ENCODE measurements at places on chromosomes 5 and 9.

- no peak for DNase-seq
Measured at GRCh38 chr9:115653171-115653606, 500.4 kb upstream of the PAPPA start.

- no peak for DNase-seq
Measured at GRCh38 chr5:124617787-124618186, 128.7 kb downstream of the ZNF608 start.

- DNase-seq = no peak
Measured at GRCh38 chr9:126123927-126124326, 202.7 kb upstream of the MVB12B start.

DNA sequence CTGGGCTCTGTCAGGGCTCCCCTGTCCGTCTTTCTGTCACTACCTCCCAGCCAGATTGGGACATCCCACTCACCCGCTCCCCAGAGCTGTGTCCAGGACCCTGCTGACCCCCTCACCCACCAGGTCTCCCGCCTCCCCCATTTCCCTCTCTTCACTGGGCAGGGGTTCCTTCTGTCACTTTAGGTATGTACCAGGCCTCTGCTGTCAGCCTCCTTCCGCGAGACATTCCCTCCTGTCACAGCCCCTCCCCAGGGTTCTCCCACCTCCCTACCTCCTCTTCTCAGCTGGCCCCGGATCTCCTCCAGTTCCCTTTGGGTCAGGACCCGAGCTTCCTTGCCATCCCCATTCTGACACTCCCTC, 488 bp downstream of the POLR1E start:
- no peak for DNase-seq

GRCh38 chr9:125631391-125632085, 75.5 kb downstream of the MAPKAP1 start:
- peak; percentile 27 for DNase-seq

DNA sequence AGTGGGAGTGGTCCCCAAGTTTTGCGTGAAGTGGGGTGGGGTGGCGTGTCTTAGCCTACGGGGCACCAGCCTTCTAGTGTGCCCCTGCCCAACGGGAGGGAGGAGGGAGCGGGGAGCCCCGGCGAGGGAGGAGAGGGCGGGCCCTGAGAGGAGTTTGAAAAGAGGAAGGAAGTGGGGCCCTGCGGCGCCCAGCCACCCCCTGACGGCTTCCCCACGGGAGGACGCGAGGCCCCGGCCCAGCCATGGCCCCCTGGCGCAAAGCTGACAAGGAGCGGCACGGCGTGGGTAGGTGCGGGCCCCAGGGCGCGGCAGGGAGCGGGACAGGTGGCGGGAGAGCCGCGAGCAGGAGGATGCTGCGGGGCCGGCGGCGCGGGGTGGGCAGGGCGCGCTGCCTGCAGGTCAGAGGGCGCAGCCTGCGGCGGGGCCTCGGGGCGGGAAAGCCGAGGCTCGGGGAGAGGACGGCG, at the start of gene DOCK2:
Gene DOCK2, plus strand, starts transcription at position 191 of the 464 bp plus-strand sequence. Its CDS starts 52 bp downstream, at position 243.
- peak; percentile 5 for DNase-seq

DNA sequence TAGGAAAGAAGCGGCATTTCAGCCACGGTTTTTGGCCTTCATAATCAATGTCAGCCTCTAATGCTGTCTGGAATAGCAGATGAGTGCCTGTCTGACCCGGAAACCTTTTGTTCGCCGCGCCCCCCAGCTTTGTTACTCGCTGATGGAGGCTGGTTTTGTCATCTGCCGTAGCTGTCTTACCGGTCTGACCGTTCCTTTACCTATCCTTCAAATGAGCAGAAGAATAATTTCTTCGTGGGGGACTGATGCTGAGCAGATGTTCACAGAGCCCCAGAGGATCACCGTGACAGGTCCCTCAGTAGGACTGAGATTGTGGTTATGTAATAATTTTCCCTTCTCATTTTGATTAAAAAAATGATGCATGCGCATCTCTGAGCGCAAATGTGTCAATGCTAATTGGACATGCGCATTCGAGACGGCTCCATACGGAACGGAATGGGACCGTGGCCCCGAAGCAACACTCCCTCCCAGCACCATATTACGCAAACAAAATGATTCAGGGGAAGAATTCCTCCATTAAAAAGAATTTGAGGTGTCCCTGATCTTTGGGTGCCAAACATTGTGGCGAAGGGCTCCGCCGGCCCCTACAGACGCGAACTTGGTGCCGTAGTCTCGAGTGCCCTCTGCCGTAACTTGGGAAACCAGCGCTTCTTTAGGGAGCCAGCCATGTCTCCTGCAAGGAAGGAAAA, 27.6 kb downstream of the TLX3 start:
- peak; percentile 60 for DNase-seq

Measured in midbrain (tissue), 1 donor.